Right renal pelvis (tissue), 4 donors: ENCODE measurements at places on chromosomes 1 and 21. TPM values are rescaled to one million over a fixed set of nuclear protein-coding genes. Genes with fewer than 3 reads are reported as not detected.

DNA sequence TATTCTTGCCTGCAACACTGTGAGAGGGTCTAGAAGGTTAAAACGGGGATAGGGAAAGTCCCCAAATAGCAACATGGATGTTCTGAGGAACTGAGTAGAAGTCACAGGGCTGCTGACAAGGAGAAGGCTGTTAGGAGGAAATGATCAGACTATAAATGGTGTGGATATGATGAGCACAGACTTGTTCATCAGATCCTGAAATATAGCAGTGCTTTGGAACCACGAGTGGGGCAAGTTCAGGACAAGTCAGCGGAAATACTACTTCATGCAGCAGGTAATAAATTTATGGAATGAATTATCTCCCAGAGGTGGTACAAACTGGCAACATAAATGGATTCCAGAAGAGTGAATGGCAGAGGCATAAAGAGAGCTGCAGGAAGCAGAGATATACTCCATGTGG, 3.2 kb upstream of the KIAA0040 start:
- DNase-seq: no peak

- DNase-seq: no peak
These were observed 3.9 kb downstream of the TAS1R2 start for GRCh38 chr1:18855573-18855972.

GRCh38 chr21:31395268-31395667, 51.2 kb upstream of the TIAM1 start:
- no peak for DNase-seq

DNA sequence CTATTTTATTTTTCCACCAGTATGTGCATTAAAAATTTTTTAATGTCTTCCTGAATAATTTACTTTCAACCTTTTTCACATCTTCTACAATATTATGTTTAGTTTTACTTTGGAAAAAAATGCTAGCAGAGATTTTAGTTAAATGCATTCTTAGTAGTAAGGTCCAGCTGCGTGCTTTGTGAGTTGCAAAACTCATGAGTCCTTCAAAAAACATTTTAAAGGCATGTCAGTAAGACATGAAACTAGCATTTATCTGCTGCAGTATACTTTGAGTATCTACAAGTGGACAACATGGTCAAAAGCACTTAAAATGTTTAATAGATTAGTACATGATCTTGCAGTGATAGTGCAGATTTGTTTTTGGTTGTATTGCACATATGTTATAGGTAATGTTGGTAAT, 139.0 kb downstream of the HS2ST1 start:
- DNase-seq: no peak

DNA sequence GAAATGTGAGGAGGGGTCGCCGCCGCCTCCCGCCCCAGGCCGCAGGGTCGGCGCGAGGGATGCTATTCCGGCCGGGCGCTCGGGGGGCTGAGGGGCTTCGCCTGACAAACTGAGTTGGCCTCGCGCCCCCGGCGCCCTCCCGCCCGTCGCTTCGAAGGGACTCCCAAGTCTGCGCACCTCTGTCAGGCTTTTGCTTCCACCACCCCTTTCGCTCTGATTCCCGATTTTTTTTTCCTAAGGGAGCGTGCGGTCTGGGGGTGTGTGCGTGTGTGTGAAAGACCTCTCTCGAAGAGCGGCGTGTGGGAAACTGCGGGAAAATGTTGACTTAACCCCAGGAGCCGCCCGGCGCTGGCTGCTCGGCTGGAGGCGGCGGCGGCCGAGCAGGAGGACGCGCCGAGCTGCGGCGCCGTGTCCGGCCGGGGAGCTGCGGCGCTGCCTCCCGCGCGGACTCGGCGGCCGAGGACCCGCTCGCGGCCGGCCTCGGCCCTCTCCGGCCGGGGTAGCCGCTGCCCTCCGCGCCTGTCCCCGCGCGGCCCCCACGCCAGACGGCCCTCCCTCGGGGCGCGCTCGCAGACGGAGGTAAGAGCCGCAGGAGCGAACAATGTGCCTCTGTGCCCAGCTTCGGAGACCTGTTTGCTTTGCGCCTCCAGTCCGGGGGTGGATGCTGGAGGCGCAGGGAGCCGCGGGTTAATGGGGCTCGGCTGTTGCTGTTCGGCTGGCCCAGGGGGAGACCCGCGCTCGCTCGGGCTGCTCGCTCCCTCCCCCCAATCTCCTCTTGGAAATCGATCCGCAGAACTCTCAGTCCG, 1.1 kb downstream of the ADGRL2 start:
- DNase-seq: no peak

DNA sequence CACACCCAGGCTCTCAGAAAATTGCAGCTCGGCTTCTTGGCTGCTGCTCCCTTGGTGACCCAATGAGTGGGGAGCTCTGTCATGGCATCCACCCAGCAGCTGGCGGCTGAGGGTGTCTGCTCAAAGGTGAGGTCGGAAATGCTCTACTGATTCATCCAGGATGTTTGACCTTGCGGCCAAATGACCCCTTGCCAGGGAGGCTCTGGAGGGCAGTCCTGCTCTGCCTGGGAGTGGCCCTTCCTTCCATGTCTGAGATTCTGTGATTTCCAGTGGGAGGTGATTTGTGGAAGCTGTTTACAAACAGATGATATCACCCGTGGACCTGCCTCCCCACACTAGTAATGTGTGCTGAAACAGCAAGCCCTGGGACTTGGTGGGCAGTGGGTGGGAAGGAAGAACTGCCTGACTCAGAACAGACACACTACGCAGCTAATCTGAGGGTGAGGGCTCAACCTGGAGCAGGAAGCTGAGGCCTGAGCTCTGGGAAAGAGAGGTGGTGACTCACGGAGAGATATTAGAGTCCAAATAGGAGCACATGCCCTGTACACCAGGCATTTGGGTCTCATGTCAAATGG, 3.0 kb downstream of the CRCT1 start:
- no peak for DNase-seq

GRCh38 chr1:111116496-111116895, 23.4 kb downstream of the DRAM2 start:
- no peak for DNase-seq

- DNase-seq: no peak
These were observed 159.0 kb upstream of the COL6A1 start for GRCh38 chr21:45822429-45823099.

- no peak for DNase-seq
These were observed 12.8 kb downstream of the CASQ2 start for GRCh38 chr1:115755456-115756370.

GRCh38 chr1:29739176-29739575, 502.9 kb downstream of the PTPRU start:
- no peak for DNase-seq

DNA sequence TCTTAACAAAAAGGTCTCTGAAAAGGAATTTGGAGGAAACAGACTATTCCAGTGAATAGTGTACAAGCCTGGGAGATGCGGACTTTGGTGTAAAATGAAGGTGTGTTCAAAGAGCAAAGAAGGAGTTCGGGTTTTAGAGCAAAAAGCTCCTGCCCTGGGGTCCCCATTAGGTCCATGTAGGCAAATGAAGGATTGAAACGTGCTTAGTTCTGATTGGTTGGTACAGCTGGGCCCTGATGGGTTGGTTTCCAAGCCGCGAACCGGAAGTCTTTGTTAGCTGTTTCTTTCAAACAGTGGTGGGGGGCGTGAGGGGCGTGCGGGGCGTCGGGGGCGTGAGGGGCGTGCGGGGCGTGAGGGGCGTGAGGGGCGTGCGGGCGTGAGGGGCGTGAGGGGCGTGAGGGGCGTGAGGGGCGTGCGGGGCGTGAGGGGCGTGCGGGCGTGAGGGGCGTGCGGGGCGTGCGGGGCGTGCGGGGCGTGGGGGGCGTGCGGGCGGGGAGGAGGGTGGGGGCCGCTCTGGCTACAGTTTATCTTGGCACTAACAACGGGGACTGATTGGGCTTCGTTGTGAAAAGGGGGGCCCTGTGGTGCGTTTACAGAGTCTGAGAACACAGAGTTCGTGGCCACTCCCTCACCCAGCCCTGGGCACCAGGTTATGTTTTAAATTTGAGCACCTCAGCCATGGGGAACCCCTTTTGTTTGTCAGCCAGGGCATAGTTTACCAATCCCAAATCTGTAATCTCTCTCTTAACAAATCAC, 29.4 kb downstream of the LRRC3 start:
- DNase-seq: no peak

DNA sequence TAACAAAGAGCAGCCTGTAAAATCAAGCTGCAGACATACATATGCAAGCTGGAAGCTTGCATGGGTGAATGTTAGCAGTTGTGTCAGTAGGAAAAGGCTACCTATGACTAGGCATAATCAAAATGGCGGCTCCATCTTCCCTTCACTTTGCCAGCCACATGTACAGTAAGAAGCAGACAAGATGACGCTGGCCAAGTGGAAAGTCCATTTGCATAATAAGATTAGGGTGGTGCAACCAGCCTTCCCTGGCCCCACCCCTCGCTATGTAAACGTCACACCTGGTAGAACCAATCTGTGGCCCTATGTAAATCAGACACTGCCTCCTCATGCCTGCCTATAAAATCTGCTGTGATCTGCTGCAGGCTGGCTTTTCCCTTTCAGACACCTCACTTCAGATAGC, 171.9 kb upstream of the USP25 start:
- DNase-seq: no peak

- no peak for DNase-seq
These were observed 69.3 kb downstream of the POU2F1 start for GRCh38 chr1:167289966-167290365.

GRCh38 chr1:47561523-47562007, 123.7 kb downstream of the FOXD2 start:
- DNase-seq: no peak

DNA sequence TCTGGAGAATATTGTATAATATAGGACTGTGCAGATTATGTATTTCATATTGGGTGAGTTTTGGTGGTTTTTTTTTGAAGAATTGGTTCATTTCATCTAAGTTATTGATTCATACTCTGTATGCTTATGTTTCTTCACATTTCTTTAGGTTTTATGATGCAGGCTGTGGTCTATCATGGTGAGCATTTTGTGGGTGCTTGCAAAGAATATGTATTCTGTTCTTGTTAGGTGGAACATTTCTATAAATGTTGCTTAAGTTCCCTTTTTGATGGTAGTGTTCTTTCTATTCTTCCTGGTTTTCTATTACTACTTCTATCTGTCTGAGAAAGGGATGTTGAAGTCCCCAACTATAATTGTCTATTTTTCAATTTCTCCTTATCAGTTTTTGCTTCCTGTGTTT, 42.6 kb downstream of the PKN2 start:
- no peak for DNase-seq

GRCh38 chr1:171266930-171267329, 18.6 kb downstream of the FMO1 start:
- DNase-seq: no peak

DNA sequence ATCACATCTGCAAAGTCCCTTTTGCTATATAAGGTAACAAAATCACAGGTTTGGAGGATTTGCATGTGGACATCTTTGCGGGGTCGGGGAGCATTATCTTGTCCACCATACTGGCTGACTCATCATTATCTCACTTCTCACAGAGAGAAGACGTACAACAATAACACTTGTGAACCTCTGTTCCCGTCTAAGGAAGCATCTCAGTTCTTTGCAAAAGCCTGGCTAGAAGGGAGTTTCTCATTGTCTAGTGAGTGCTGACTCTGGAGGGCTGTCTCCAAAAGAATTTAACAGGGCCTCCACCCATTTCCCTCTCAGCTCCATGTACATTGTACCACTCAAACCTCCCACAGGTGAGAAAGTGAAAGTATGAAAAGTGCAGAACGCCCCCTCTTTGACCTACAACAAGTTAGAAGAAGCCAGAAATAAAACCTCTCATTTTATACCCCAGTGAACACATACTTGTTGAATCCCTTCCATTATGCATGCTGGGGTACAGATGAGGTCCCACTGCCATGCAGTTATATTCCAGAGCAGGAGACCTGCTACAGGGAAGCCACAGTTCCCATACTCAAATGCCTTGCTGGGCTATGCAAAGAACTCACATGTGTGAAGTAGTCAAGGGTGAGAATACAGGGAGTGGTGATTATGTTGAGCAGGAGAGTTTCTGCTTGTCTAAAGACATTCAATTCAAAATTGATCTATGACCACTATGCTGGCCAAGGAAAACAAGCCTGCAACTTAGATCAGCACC, 121.7 kb upstream of the PRDX6 start:
- DNase-seq: no peak

GRCh38 chr1:53274026-53274425, 35.7 kb upstream of the MAGOH start:
- DNase-seq: no peak

DNA sequence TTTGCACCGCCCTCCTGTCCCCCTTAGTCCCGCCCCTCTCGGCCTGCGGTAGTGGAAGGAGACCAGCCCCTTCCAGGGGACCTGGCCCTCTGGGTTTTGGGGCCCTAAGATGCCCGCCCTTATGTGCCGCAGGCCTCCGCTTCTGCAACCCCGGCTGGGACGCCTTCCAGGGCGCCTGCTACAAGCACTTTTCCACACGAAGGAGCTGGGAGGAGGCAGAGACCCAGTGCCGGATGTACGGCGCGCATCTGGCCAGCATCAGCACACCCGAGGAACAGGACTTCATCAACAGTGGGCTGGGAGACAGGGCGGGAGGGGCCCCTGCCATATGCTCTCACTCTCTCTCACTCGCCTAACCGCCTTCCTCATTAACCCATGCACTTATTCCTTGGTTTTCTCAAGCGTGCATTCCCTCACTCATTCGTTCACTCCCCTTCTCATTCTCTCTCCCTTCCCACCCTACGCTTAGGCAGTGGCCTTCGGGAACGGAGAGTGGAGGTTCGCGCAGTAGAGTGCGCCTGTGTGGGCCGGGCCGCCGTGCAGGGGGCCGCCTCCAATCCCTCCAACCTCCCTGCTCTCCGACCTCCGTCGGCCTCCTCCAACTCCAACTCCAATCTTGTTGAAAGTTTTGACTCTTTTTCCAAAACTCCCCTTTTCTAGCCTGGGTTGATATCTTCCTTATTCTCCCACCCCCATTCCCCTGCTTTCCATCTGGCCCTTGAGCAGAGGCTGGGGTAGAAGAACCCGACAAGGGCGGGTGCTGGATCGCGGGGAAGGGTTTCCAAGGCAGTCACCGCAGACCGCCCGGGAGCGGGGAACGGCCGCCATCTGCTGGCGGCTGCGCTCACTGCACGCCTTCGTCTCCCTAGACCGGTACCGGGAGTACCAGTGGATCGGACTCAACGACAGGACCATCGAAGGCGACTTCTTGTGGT, 15.2 kb downstream of the BCAN start:
- no peak for DNase-seq

The TMPRSS3 gene
- polyA plus RNA-seq: 2.2 TPM

The MYBPH gene
- polyA plus RNA-seq: 0.25 TPM

The TDRD5 gene
- 6.3 TPM for polyA plus RNA-seq

The FTCD gene
- 34.2 TPM for polyA plus RNA-seq

The CAMK1G gene
- 5.4 TPM for polyA plus RNA-seq

The NUF2 gene
- 25.9 TPM for polyA plus RNA-seq

The C1orf94 gene
- polyA plus RNA-seq: 0.10 TPM

The TMEM125 gene
- polyA plus RNA-seq: 14.9 TPM

The S100A2 gene
- 8.5 TPM for polyA plus RNA-seq

The BLACAT1 gene
- 2.9 TPM for polyA plus RNA-seq

The HSD3B2 gene
- 1.2 TPM for polyA plus RNA-seq

The CHIA gene
- not detected for polyA plus RNA-seq
